ENCODE measurements at places on chromosomes 1 and 21.
A peak's percentile ranks its signal among the peaks of the same experiment; 100 is the strongest.

GRCh38 chr1:10474613-10475507 is at the start of gene PEX14:
TSS of gene PEX14 (plus strand) at chr1:10474950. CDS start at chr1:10474967, 17 bp downstream.
- DNase-seq: peak; percentile 53

DNA sequence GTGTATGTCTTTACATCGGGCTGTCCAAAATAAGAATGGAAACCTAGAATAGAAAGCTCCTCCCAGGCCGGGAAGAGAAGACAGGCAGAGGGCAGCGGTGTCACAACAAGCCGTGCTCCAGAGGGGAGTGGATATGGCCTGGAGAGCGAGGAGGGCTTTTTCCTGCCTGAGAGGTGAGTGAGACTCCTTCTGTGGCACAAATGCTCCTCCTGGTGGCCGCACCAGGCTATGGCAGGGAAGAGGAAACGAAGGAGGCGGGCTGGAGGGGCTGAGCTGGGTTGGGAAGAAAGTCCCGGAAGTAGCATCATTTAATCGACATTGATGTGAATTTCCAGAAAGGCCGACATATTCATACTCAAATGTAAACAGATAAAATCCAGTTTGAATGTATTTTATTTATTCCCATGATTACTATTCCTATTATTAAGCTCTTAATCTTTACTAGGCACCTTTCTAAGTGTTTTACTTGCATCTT is 54.7 kb downstream of the MEF2D start:
- DNase-seq: peak; percentile 55

- DNase-seq: no peak
Observed at GRCh38 chr1:243597383-243597782, 252.7 kb downstream of the AKT3 start.

DNA sequence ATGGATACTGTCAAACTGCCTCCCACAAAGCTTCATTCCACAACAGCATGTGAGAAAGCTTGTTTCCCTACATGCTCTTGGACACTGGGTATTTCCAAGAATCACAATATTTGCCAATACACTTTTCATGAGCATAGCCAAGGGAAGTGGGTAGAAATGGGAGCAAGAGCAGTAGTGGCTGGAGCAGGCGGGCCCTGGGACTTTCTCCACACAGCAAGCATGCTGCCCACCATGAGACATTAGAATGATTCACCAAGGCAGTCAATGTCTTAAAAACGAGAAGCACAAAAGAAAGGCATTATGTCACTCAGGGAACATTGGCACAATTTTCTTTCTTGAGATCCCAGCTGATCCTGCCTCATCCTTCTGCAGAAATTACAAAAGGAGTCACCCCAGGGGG is 371.6 kb upstream of the RUNX1 start:
- no peak for DNase-seq

GRCh38 chr1:177424744-177425143 is 254.0 kb downstream of the BRINP2 start:
- DNase-seq: peak; percentile 94

- DNase-seq: no peak
Observed at GRCh38 chr1:215905493-215906115, 338.5 kb downstream of the KCTD3 start.

- no peak for DNase-seq
Observed at GRCh38 chr1:209490013-209490412, 93.5 kb upstream of the CAMK1G start.

DNA sequence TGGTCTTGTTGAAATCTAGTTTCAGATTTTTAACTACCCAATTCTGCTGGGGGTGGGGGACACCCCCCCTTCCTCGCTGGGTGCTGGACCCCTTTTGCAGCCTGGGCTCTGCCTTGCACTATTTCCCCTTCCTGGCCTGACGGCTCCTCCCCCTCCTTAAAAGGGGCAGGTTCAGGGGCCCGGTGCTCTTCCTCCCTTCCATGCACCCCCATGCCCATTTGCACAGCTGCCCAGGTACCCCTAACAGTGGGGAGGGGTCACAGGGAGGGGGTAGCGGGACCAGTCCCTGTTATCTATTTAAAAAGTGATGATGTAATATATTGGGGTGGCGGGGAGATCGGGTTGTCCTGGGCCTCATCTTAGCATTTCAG is 15.3 kb downstream of the ZBTB7B start:
- DNase-seq: no peak

- no peak for DNase-seq
Observed at GRCh38 chr1:177346790-177347359, 176.1 kb downstream of the BRINP2 start.

DNA sequence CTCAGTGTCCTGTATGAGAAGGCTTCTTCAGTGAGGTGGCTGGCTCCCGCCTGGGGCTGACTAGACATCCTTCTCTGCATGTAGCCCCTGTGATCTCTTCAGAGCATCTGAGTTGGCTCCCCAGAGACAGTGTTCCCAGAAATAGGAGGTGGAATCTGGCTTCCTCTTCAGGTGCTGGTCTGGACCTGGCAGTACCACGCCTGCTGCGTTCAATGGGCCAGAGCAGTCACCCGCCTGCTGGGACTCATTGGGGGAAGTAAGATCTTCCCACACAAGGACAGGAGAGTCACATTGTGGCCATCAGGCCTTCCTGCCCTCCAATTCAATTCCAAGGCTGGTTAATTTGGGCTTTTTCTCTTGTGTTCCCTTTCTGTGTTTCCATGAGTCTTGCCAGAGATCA is 51.0 kb downstream of the ADARB1 start:
- no peak for DNase-seq

Data from NCI-H524 treated with DMSO at 0.1 percent for 48 hours (cell line).